ENCODE measurements at places on chromosomes 3 and 15.

DNA sequence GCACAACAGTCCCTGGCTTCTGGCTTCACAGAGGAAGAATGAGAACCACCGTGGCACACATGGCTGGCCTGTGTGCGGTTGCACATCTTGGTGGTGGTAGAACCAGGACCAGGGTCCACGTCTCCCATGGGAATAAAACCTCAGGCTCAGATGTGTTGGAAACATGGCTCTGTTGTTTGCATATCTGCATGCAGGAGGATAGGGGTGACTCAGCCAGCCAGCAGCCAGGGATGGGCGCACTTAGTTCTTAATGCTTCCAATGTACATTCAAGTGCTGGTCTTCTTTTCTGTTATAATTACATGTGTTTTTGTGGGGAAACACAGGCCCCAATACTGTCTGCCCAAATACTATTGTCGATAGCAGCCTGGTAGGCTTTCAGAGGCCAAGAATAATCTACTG lies 35.8 kb upstream of the BCL2L10 start:
- no peak for DNase-seq

DNA sequence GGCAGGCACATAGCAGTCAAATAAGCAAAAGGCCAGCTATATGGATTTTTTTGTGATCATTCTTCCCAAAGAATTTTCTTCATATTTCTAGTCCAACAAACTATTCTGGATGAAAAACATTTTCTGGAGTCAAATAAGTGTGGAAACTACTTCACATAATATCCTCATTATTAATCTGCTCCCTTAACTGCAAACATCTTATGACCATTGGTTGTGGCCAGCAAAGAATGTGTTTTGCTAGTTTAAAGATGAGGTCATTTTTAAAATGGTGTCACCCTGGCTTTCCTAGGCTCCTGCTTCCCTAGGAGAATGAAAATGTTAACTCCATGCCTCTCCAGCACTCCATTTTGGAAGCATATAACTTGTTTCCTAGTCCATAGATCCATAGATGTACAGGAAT lies 118.8 kb downstream of the SST start:
- no peak for DNase-seq

- no peak for DNase-seq
These were observed 93.0 kb downstream of the HHLA2 start for GRCh38 chr3:108389372-108389771.

DNA sequence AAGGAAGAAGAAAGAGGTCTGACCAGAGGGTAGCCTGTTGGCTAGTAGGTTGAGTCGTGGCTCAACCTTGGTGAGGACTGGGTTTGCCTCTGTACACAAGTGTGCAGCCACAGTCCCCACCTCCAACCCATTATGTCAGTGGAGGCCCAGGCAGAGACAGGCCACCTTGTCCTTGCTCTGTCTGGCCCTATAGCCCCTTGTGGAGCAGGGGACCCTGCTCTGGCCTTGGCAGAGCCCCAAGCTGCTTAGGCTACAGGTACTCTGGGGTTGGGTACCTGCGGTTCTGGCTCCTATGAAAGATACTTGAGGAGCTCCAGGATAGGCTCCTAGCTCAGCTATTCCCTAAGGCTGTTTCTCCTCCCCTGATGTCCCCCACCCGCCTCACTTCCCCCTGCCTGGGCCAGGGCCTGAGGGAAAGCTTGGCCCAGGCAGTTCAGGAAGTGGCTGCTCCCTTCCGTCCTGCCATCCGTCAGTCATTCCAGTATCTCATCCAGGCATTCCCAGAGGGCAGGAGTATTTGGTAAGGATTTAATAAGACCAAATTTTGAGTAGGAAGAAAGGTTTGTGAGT lies 44.0 kb downstream of the FGD5 start:
- no peak for DNase-seq

DNA sequence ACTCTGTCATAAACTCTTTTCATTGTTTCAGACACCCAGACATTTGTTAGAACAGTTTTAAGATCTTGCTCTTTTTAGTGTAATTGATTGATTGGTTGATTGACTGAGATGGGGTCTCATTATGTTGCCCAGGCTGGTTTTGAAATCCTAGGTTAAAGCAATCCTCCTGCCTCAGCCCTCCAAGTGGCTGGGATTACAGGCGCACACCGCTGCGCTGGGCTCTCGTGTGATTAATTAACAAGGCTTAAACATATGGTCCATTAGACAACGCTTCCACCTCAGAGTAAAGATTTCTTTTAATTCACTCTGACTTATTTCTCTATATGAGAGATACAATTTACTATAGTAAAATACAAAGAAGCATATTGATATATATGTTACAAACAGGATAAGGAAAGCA lies 114.0 kb upstream of the C2CD4B start:
- no peak for DNase-seq

DNA sequence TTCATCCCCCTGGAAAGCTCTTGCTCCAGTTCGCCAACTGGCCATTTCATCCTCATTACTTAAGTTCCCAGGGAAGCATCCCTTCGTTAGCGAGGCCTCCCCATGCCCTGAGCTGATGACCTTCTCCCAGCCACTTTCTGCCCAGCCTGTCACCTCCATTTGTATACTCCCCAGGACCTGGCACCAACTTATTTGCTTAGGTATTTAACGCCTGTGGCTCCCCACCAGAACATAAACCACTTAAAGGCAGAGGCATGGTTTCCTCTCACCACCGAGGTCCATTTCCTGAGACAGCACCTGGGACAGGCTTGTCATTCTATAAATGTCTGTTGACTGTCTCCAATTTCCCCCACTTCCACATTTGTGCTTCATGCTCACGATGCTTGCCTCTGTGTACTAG lies 189.0 kb downstream of the ZNF621 start:
- no peak for DNase-seq

- DNase-seq = no peak
These were observed 126.3 kb downstream of the DMXL2 start for GRCh38 chr15:51496246-51496645.

GRCh38 chr3:18019161-18019495 lies 276.7 kb upstream of the TBC1D5 start:
- DNase-seq = no peak

DNA sequence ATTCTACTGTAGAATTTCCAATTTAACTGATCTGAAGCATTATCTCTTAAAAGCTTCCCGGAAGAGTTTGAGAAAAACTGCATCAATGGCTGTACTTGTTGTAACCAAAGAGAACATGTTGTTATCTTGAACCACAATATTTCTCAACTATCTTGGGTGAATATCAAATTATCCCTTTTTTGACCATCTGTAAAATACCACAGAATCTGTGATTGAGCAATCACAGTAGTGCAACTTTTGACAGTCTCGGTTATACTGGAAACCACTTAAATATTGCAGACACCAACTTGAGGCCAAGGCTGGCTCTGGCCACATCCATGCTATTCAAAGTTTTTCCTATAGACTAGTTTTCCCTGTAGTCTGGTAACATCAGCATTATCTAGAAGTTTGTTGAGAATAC lies 842.8 kb upstream of the EPHA6 start:
- no peak for DNase-seq

GRCh38 chr3:146262371-146263110 lies 11.6 kb upstream of the PLSCR4 start:
- no peak for DNase-seq

- no peak for DNase-seq
These were observed 117.5 kb downstream of the APBA2 start for GRCh38 chr15:29003191-29003839.

DNA sequence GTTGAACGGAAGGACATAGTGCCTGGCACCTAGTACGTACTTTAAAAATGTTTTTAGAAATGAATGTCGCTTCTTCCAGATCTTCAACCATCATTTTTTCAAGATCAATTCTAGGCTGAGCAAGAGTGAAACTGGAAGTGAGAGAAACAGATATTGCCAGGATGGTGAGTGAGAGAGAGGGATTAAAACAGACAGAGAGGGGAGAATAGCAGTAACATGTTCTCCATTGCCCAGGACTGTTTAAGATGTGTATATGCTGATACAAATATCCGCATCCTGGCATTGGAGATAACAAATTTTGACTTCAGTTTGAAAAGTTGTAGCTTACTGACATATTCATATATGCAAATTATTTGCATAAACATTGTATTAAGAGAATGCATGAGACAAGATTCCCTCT lies 1156.1 kb downstream of the TBL1XR1 start:
- DNase-seq = no peak

- DNase-seq = no peak
These were observed 59.0 kb upstream of the MBNL1 start for GRCh38 chr3:152209776-152210175.

DNA sequence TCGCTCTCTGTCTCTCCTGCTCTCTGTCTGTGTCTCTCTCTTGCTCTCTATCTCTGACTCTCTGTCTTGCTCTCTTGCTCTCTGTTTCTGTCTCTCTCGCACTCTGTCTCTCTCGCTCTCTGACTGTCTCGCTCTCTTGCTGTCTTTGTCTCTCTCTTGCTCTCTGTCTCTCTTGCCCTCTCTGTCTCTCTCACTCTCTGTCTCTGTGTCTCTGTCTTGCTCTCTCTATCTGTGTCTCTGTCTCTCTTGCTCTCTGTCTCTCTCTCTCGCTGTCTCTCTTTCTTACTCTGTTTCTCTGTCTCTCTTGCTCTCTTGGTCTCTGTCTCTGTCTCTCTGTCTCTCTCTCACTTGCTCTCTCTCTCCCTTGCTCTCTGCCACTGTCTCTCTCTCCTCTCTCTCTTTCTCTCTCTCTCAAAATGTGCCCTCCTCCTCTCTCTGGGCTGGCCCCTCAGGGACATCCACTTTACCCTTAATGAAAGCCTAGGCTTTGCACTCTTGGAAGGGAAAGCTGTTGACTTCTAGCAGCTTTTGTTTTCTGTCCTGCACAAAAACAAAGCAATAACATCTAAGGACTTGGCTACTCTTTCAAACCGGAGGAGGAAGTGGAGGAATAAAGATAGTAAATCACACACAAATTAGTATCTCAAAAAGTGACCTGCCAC lies 73.9 kb upstream of the NR2E3 start:
- no peak for DNase-seq

GRCh38 chr3:132064114-132064513 lies 29.3 kb upstream of the CPNE4 start:
- no peak for DNase-seq

DNA sequence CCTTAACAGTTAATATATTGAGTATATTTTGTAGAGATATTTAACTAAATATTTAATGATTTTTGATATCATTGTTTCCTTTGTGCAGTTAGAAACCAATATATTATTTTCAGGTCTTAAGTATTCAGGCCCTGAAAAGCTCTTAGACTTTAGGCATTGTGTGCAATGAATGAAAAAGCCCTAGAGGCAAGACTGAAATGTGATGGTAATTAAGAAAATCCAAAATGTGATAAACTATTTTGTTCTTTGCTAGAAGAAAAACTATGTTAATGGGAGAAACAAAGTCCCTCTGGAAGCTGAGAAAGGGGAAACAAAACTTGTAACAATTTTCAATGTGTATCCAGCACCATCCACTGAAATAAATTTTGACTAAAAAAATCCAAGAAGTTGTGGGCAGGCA lies 54.6 kb upstream of the SSR3 start:
- no peak for DNase-seq

- no peak for DNase-seq
These were observed 305.0 kb upstream of the C2CD4B start for GRCh38 chr15:62469874-62470688.

DNA sequence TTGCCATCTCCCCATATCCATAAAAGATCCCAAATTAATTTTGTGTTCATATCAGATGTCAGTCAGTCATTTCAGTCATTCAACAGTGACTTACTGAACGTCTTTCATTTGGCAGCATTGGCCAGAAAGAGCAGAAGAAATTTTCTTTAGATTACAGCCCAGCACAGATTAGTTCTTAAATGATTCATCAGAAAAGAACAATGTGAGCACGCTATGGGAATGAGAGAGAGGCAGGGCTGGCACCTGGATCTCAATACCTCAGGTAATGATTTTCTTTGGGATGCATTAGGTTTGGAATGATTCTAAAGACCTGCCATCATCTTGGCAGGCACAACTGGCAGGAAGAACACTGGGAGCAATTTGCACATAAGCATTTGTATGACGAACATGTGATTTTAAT lies 41.6 kb downstream of the FBN1 start:
- DNase-seq = no peak

DNA sequence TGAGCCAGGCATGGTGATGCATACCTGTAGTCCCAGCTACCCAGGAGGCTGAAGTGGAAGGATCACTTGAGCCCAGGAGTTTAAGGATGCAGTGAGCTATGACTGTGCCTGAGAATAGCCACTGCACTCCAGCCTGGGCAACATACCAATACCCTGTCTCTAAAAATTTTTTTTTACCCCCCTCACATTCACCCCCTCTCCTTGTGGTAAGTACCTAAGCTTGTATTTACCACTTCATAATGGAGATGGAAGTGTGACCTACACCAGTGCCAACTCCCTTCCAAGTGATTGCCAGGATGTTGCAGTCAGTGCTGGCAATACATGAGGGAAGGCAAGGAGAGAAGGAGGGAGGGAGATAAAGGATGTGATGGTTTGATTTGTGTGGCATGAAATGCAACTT lies 84.2 kb downstream of the LRRC28 start:
- DNase-seq = no peak

DNA sequence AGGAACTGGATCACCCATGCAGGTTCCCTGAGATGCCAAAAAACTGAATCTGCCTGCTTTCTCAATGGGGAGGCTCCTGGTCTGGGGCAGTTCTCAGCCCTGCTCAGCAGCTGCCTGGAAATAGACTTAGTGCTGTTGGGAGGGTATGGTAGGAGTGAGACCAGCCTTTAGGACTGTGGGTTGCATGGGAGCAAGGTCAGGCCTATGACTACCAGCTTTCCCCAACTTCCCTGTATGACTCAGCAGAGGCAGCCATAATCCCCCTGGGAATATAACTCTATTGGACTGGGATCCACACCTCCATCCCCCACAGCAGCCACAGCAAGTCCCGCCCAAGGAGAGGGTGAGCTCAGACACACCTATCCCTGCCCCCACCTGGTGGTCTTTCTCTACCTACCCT lies 87.0 kb downstream of the CFAP44 start:
- no peak for DNase-seq

GRCh38 chr3:78823859-78824258 lies 943.9 kb downstream of the ROBO1 start:
- DNase-seq = no peak

GRCh38 chr3:136931606-136932005 lies 26.2 kb upstream of the IL20RB start:
- peak; percentile 26 for DNase-seq

GRCh38 chr3:14457999-14458398 lies 55.6 kb downstream of the SLC6A6 start:
- DNase-seq = no peak

DNA sequence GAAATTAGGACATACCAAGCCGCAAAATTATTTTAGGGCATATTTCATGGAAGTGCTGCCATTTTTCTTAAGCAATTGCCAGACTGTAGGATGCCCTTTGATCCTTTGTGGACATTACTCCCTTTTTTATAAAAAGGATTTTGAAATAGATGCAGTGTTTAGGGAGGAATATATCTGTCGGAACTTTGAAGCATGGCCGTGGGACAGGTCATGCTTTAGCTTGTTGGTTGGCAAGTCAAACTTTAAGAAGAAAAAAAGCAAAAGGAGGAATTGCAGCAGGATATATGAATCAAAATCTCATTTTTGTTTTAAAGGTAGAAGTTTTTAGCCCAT lies 122.1 kb downstream of the MCTP2 start:
- no peak for DNase-seq

- no peak for DNase-seq
These were observed 174.5 kb upstream of the TMC3 start for GRCh38 chr15:81548365-81549130.

GRCh38 chr15:56767315-56767714 lies 34.0 kb upstream of the ZNF280D start:
- DNase-seq = no peak

- no peak for DNase-seq
These were observed 67.2 kb downstream of the LPP start for GRCh38 chr3:188220988-188221818.

- DNase-seq = no peak
These were observed 579.4 kb upstream of the TBL1XR1 start for GRCh38 chr3:177776661-177777101.

Measured in activated CD4-positive, alpha-beta memory T cell treated with anti-CD3 and anti-CD28 coated beads for 36 hours (primary cell).